ENCODE measurements at places on chromosomes 13 and 19. TPM values are rescaled to one million over a fixed set of nuclear protein-coding genes. Genes with fewer than 3 reads are reported as not detected.

DNA sequence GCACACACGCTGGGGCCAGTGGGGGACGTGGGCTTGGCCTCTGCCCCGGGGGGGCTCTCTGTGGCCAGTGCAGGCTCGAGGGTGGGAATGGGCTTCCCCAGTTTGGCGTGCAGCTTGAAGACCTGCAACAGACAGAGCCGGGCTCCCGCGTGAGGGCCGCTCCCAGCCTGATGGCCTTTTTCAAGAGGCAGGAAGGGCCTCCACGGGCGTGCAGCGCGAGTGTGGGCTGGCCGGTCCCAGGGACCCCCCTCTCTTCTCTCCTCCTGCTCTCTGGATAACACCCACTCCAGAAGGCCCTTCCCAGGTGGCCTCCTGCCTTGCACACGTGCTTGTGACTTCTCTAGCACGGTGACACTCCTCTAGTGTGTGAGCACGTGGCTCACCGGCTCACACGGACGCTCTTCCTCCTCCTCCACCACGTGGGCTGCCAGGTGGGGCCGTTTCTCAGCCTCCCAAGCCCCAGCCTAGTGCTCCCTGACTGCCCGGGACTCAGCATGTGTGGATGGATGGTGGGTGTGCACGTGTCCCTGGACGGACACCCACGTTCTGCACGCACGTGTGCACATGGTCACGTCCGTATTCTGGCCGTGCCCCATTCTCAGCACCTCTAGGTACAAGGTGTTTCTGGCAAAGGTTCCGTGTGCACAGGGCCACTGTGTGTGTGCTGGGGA, 39.2 kb upstream of the MATK start:
- no peak for DNase-seq

- DNase-seq: no peak
Observed at GRCh38 chr19:999379-999719, 870 bp upstream of the GRIN3B start.

DNA sequence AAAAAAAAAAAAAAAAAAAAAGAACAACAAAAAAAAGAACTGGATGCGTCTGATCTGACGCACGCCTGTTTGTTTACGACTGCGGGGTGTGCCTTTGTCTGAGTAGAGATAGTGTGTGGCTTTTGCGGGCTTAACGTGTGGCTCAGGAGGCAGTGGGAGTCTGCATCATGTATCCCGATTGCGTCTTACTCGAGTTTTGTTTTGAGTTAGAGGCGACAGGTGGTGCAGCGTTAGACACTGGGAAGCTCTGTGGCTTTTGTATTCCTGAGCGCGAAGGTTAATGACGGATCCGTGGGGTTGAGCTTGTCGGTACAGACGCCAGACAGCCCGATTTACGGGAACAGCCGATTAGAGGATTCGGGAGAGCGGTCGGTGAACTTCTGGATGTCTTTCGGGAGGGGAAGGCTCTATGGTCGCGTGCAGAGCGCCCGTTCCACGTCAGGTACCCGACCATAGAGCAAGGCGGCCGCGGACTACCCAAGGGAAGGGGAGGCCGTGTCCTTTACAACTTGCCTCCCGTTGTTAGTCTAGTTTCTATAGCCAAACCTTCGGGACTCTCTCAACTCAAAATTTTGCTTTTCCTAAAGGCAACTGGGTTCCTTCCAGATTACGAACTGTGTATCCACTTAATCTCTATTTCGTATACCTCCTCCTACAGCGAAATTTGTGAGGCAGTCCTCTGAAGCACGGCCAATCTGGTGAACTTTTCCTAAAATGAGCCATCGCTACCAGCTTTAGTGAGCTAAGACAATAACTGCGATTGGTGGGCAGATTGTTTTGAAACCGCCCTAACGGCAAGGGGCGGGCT, 926 bp upstream of the HNRNPUL1 start:
- DNase-seq: peak; percentile 71

- DNase-seq: no peak
Observed at GRCh38 chr13:99199541-99200431, 868 bp upstream of the UBAC2 start.

The LRRC25 gene
- 4.9 TPM for total RNA-seq

- DNase-seq: no peak
Observed at GRCh38 chr19:17499648-17500446, 11.6 kb upstream of the PGLS start.

The SH2D3A gene
- total RNA-seq: 0.47 TPM

- DNase-seq: no peak
Observed at GRCh38 chr19:19438366-19439175, 33.1 kb downstream of the GATAD2A start.

The CGB3 gene
- not detected for total RNA-seq

The ZNF627 gene
- 5.1 TPM for total RNA-seq

- no peak for DNase-seq
Observed at GRCh38 chr19:40611096-40611495, 9.9 kb downstream of the LTBP4 start.

DNA sequence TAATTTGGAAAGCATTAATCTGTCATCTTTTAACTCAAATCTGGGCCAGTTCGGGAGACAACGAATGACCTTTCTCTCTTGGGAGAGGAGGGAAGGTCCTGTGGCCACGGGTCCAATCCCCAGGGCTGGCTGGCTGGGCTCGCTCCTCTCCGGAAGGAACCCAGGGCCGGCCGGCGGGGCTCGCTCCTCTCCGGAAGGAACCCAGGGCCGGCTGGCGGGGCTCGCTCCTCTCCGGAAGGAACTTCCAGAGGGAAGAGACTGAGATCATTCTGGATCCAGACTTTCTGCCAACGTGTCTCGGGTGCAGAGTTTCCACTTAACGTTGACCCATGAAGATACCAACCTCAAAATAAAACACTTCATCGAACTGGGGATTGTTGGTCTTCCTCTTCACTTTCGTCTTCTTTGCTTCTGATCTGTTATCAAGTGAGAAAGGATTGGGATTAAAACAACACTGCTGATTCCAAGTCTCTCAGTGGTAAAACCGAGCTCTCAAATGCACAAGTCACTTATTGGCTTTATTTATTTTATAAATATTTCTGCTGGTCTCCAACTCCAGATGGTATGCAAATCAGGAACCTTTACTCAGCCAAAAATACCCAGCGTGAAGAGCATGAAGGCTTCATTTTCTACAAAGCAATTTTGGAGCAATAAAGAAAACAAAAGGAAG, 53.3 kb upstream of the C13orf46 start:
- DNase-seq: peak; percentile 81

The RASGRP4 gene
- total RNA-seq: 1.8 TPM

- no peak for DNase-seq
Observed at GRCh38 chr19:37537391-37537947, 30.7 kb downstream of the ZNF793 start.

GRCh38 chr13:103510007-103510535, 443.9 kb upstream of the SLC10A2 start:
- DNase-seq: no peak

DNA sequence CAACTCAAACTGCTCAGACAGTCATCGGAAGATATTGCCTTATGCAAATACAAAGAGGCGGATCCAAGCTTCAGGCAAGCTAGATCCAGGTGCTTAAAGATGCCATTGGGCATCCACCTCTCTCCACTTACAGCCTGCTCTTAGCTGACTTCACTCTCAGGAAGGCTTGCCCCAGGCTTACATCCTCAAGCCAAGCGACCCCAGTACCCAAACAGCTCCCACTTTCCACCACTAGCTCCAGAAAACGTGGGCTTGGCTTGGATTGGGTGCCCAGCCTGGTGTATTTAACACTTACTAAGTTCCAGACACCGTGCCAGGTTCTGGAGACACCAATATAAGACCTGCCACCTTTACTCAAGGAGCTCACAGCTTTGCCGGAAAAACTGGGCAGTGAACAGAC, 142.1 kb upstream of the VSTM2B start:
- DNase-seq: no peak

DNA sequence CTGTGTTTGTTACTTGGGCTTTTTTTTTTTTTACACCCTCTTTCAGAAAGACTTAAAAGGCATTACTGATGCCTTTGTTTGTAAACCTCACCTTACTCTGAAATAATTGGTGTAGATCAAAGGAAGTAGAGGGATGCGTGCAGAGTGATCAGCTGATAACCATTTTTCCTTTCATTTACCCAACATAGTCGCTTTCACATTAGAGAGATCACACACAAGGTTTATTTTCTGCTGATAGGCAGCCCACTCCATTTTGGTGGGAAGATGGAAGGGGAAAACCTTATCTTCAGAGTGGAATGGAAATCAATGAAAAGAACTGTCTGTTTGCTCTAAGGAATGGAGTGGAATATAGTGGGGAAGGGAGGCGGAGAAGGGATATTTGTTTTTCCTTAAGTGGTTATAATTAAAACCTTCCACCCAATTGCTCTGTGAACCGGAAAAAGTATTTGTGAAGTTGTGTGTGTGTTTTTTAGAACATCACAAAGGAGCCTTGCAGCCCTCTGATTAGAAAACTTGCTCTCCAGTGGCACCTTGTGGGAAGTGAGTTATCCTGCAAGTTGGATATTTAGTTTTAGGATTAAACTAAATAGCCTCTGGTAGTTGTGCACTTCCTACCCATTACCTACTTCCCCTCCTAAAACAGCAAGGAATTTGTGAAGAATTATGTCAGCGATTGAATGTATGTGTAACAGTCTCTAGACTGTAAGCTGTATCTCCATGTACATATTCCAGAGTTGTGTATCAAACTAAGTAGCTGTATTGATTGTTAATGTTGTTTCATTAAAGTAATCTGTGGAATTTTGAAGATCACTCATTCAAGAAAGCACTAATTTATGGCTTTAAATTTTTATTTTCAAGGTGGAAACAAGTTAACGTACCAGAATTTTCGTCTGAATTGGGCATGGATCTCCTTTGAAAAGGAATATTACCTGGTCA, 76.8 kb downstream of the FREM2 start:
- no peak for DNase-seq

- DNase-seq: no peak
Observed at GRCh38 chr19:8517551-8518442, 3.8 kb upstream of the ZNF414 start.

DNA sequence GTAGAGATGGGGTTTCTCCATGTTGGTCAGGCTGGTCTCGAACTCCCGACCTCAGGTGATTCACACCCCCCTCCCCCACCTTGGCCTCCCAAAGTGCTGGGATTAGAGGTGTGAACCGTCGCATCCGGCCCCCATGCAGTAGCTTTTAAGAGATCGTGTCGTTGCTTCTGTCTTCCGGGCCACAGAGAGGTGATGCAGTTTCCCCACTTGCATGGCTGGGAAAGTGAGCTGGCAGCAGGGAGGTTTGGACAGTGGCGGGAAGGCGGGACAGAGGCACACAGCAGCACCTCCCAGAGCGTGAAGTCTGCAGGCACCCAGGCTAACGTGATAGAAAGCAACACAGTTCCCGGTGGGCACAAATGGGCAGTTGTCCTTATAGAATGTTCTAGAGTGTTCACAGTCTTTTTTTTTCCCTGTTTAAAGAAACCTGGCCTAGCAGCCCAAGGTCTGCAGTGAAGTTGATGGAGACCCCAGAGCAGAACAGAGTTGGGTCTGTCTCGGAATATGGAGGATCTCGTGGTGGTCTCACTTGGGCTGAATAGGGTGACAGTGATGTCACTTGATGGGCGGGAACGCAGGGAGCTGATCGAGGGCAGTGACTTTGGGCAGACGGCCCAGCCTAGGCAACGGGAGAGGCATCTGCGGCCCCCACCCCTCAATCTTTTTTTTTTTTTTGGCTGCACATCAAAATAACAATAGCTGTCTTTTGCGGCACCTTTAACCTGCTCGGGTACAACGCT, 4.9 kb downstream of the UHRF1 start:
- DNase-seq: no peak

The METTL21C gene
- not detected for total RNA-seq

DNA sequence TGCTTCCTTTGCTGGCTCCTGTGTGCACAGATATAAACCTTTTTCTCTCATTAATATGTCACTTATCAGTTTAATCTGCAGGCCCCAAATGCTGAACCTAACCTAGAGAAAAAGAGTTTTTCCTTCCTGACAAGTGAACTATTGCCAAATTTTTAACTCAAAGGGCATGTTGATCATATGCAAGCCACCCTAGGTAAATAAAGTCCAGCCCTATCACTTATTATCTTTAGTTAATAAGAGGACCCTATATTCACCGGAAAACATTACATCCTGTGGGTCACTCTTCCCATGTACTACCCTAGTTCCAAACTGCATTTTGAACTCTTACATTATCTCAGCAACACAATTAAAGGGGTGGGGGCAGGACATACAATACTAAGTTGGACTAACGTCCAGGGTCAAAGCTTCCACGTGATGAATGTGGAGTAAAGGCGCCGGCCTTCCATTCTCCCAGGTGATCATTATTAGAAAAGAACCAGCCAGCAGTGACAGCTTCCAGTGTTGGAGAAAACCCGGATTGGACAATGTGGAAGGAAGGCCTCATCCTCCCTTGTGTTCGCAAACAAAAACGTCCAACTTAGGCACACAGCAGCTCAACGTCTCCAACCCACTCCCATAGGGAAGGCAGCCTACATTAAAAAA, 86.6 kb downstream of the STK24 start:
- DNase-seq: no peak

GRCh38 chr19:5141129-5141849, 172.4 kb downstream of the KDM4B start:
- peak; percentile 24 for DNase-seq

DNA sequence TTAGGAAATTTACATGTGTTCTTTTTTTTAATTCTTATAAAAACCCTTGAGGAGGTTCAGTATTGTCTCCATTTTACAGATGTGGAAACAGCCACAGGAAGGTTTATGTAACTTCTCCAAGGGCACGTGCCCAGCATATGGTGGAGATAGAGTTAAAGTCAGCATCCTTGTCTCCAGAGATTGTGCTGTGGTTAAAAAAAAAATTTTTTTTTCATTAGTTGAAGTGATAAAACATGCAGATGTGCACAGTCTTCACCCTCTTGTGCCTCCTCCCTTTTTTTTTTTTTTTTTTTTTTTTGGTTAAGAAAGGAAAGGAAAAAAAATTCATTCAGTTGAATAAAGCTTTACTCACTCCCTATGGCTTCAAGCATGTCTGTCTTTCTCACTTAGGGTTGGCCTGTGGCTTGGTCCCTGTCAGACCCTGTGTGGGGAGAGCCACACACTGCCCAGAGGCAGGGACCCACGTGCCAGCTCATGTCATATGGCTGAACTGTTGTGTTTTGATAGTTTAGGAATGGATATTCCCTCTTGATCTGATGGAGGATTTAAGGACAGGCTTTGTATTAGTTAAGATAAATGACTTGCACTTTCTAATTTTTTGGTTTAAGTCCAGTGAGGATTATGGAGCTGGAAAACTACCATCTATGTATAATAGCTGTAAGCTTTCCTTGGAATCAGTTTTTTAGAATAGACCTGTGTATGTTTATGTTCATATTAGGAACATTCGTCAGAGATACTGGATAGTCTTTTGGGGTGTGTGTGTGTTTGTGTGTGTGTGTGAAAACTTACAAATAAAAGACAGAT, 19.3 kb downstream of the RNASEH2B start:
- no peak for DNase-seq

DNA sequence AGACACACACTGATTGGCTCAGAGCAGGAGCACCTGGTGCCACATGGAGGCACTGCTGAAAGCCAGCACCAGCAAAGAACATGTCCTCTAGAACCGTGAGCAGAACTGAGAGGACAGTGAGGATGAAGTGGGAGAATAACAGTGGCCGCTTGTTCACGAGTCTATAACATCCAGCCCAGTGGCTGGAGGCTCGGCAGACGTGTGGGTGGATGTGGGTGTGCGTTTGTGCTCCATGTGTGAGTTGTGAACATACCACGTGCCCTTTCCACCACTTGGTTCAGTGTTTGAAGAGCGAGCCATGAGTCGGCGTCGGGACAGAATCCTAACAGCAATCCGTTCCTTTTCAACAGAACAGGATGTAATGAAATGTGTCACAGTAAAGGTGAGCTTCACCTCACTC, 113.0 kb downstream of the SOX1 start:
- no peak for DNase-seq

All from left cardiac atrium (tissue), 4 donors.